Breast epithelium (tissue), 4 donors: ENCODE measurements at places on chromosomes 7 and 10. TPM values are rescaled to one million over a fixed set of nuclear protein-coding genes. Genes with fewer than 3 reads are reported as not detected.

- no peak overlapping the region for H3K4me3 ChIP-seq
- no peak overlapping the region for H3K27ac ChIP-seq
- H3K4me1 ChIP-seq, result no peaks in the 10 kb centered on the region
- H3K36me3 ChIP-seq, result no peaks in the 10 kb centered on the region
- H3K27me3 ChIP-seq, result no peaks in the 10 kb centered on the region
Measured at GRCh38 chr10:66550351-66550750, 375.5 kb upstream of the LRRTM3 start.

DNA sequence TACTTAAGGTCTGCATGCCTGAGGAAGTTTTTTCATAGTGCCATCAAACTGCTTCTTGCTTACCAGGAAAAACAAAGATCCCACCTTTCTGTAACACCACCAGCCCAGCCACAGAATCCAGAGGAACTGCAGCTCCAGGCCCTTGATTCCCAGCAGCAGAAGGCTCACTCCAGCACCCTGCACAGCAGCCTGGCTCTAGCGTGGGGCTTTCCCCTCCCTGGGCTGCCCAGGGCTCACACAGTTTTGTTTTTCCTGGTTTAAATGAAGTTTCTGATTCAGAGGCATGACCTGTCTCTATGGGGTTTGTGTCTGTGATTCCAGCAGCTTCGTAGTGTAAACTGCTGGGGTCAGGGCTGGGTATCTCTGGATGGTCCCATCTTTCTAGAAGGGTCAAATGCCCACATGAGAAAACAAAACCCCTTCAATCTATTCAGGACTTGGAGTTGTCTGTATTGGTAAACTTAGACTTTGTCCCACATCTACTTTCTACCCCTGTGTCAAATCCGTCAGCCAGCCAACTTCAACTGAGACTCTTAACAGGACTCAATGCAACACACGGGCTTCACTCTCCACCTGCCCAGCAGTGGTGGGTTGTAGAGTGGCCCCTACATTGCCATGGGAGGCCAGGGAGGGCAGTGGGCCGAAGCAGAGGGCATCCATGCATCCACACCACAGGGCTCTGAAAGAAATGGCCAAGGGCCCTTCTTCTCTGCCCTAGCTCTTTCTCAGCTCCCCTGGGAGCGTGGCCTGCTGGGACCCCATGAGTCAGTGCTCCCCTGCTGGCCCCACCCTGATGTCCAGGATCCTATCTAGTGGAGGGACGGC, 73.6 kb downstream of the ATXN7L1 start:
- no peaks in the 10 kb centered on the region for H3K36me3 ChIP-seq
- H3K27me3 ChIP-seq, result no peaks in the 10 kb centered on the region
- H3K4me3 ChIP-seq, result no peak overlapping the region
- DNase-seq, result no peak
- H3K27ac ChIP-seq, result no peak overlapping the region
- H3K4me1 ChIP-seq, result no peaks in the 10 kb centered on the region

DNA sequence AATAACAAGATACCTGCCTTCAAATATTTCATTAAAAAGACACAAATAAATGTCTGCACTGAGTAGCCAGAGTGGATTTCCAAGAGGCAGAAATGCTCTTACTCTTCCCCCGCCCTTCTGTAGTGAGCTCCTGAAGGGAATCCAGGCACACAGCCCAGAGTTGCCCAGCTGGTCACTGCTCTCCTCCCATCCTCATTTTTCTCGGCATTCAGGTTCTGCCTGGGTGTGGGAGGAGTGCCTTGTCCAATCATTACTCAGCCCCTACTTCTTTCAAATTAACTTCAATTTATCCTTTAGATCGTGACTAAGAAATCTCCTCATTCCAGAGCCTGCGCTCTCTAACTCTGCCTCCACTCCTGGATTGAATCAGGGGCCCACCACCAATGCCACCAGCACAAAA, 12.2 kb downstream of the CCDC6 start:
- no peaks in the 10 kb centered on the region for H3K27me3 ChIP-seq
- H3K4me1 ChIP-seq, result no peaks in the 10 kb centered on the region
- H3K4me3 ChIP-seq, result no peak overlapping the region
- peak; percentile 64 for DNase-seq
- no peaks in the 10 kb centered on the region for H3K36me3 ChIP-seq
- peak overlapping the region; percentile 61 for H3K27ac ChIP-seq

The RGR gene
- total RNA-seq, result 0.59 TPM

The TFR2 gene
- 0.48 TPM for total RNA-seq

The SEMA3C gene
- total RNA-seq, result 157 TPM

- no peaks in the 10 kb centered on the region for H3K36me3 ChIP-seq
- peaks cover 7% of the 10 kb centered on the region for H3K4me1 ChIP-seq
- DNase-seq, result peak; percentile 6
- peaks cover 2% of the 10 kb centered on the region for H3K27me3 ChIP-seq
- peak overlapping the region; percentile 20 for H3K27ac ChIP-seq
Measured at GRCh38 chr7:142797391-142798377, 26.9 kb downstream of the PRSS2 start.

The PPA1 gene
- total RNA-seq, result 86.9 TPM

The GTPBP10 gene
- 27.2 TPM for total RNA-seq

DNA sequence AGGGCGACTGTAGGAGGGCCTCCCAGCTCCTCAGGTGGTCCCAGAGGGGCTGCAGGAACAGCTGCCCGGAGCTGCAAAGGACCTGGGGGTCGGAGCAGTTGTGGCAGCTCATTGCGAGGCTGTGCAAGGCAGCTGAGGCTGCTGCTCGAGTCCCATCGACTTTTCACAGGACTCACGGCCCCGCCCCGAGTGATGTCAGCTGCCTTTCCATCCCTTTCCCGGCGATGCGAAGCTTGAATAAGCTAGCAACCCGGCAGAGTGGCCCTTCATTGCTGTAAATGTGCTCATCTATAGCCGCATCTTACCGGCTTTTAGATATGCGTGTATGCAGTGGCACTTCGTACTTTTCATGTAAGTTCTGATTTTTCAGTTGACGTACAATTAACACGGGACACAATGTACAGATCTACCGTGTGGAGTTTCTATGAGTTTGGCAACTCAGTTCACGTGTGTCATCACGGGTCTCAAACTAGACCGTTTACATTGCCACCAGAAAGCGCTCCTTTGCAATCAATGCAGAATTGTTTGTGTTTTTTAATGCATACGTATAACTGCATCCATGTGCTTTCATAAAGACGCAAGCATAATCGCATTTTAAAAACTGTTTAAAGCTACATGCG, at the start of gene CH25H:
CH25H (minus strand) TSS at position 137 of the 620 bp plus-strand sequence; CDS start at position 112, 25 bp downstream.
- peak within 1 kb of the TSS; percentile 92 for H3K27ac ChIP-seq
- no peaks in the 10 kb centered on the region for H3K36me3 ChIP-seq
- DNase-seq, result peak; percentile 64
- peak within 1 kb of the TSS; percentile 50 for H3K4me3 ChIP-seq
- H3K4me1 ChIP-seq, result no peaks in the 10 kb centered on the region
- peaks cover 10% of the 10 kb centered on the region for H3K27me3 ChIP-seq

DNA sequence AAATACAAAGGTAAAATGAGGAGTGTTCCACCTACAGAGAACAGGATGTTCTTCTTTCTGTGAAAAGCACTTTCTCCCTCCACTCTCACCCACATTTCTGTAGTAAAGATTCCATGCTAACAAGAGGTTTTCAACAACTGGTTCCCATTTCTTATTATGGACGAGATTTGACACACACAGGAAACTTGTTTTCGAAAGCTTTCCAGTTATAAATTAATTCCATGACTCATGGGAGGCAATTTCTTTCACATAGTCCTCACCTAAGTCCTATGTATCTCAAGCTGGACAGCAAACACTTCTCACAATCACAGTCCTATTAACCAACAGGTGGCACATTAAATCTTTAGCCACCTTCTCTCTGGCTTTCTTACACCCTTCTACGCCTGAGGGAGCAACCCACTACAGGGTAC, 24.5 kb downstream of the RAPGEF5 start:
- H3K36me3 ChIP-seq, result no peaks in the 10 kb centered on the region
- H3K4me3 ChIP-seq, result no peak overlapping the region
- no peak overlapping the region for H3K27ac ChIP-seq
- no peaks in the 10 kb centered on the region for H3K4me1 ChIP-seq
- no peaks in the 10 kb centered on the region for H3K27me3 ChIP-seq
- DNase-seq, result no peak

GRCh38 chr7:102093599-102094315, 192.9 kb upstream of the SH2B2 start:
- DNase-seq, result no peak
- no peak overlapping the region for H3K4me3 ChIP-seq
- H3K36me3 ChIP-seq, result no peaks in the 10 kb centered on the region
- H3K27ac ChIP-seq, result no peak overlapping the region
- H3K27me3 ChIP-seq, result no peaks in the 10 kb centered on the region

DNA sequence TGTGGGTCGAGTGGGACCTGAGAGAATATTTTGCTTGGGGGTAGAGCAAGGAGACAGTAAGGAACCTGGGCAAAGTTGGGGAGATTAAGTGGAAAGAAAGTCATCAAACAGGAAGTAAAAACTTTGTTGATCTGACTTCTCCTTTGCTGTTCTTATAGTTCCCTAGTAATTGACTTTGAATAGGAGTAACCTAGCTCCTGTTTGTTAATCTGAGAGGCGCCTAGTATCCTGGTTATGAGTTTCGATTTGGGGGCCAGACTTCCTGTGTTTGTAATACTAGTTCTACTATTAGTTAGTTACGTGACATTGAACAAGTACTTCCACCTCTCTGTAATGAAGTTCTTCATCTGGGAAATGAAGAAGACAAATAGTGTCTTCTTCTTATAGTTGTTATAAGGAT, 99.1 kb downstream of the ZNF365 start:
- H3K4me3 ChIP-seq, result no peak overlapping the region
- H3K27me3 ChIP-seq, result no peaks in the 10 kb centered on the region
- no peak overlapping the region for H3K27ac ChIP-seq
- H3K4me1 ChIP-seq, result no peaks in the 10 kb centered on the region

GRCh38 chr7:130673066-130673465, 4.5 kb upstream of the COPG2 start:
- DNase-seq, result no peak
- no peaks in the 10 kb centered on the region for H3K27me3 ChIP-seq
- no peaks in the 10 kb centered on the region for H3K36me3 ChIP-seq
- peak overlapping the region; percentile 13 for H3K27ac ChIP-seq
- H3K4me3 ChIP-seq, result no peak overlapping the region

DNA sequence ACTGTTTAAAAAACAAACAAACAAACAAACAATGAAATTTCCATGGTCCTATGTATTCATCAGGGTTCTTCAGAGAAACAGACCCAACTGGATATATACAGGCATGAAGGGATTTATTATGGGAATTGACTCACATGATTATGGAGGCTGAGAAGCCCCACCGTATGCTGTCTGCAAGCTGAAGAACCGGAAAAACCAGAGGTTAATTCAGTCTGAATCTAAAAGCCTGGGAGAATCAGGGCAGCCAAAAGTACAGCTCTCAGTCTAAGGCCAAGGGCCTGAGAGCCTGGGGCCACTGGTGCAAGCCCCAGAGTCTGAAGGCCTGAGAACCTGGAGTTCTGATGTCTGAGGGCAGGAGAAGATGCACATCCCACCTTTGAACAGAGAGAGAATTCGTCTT, 163.5 kb downstream of the MDFIC start:
- no peaks in the 10 kb centered on the region for H3K27me3 ChIP-seq
- H3K4me3 ChIP-seq, result no peak overlapping the region
- no peaks in the 10 kb centered on the region for H3K4me1 ChIP-seq
- no peak for DNase-seq
- H3K36me3 ChIP-seq, result no peaks in the 10 kb centered on the region
- no peak overlapping the region for H3K27ac ChIP-seq

DNA sequence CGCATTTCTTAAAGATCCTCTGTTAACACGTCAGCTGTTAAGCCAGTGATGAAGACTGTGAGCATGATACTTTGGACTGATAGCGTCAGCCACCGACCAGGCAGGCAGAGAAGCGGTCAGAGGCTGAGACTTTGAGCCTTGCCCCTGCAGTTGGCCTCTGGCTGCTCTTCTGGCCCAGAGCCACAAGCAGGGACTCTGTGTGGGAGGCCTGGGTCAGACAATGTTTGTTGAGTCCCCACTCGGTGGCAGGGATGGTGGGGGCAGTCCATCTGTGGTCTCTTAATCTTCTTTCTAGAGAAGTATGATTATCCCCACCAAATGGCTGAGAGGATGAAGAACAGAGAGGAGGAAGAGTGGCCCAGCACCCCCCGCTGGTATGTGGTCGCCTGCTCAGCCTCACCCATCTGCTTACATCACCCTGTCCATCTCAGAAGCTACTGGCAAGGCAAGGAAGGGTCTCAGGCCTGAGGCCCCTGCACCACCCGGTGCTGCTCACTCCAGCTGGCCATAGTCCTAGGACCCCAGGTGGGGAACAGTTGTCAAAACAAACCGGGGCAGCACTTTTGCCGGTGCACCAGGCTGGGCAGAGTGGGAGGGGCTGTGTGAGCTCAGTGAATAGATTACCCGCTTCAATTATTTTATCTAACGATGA, 202.9 kb downstream of the GRID1 start:
- no peaks in the 10 kb centered on the region for H3K4me1 ChIP-seq
- no peak overlapping the region for H3K4me3 ChIP-seq
- H3K27ac ChIP-seq, result no peak overlapping the region

- H3K4me3 ChIP-seq, result no peak overlapping the region
- H3K27me3 ChIP-seq, result no peaks in the 10 kb centered on the region
- H3K27ac ChIP-seq, result no peak overlapping the region
- no peaks in the 10 kb centered on the region for H3K36me3 ChIP-seq
Measured at GRCh38 chr7:128215281-128215680, 25.8 kb upstream of the LEP start.

DNA sequence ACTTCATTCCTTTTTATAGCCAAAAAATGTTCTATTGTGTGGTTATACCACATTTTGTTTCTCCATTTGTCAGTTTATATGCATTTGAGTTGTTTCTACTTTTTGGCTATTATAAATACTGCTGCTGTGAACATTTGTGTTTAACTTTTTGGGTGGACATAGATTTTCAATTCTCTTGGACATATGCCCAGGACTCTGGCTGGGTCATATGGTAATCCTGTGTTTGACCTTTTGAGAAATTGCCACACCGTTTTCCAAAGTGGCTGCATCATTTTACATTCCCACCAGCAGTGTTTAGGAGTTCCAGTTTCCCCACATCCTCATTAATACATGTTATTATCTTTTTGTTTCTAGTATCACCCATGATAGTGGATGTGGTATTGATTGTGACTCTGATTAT, 39.4 kb downstream of the CSGALNACT2 start:
- no peak overlapping the region for H3K27ac ChIP-seq
- H3K27me3 ChIP-seq, result no peaks in the 10 kb centered on the region
- peaks cover 5% of the 10 kb centered on the region for H3K36me3 ChIP-seq
- no peak for DNase-seq

- H3K27ac ChIP-seq, result no peak overlapping the region
- H3K4me1 ChIP-seq, result no peaks in the 10 kb centered on the region
- no peak for DNase-seq
- H3K4me3 ChIP-seq, result no peak overlapping the region
Measured at GRCh38 chr10:29772403-29772802, 137.6 kb upstream of the SVIL start.

GRCh38 chr10:128046156-128046952, 79.9 kb downstream of the MKI67 start:
- no peaks in the 10 kb centered on the region for H3K27me3 ChIP-seq
- no peaks in the 10 kb centered on the region for H3K36me3 ChIP-seq
- peak overlapping the region; percentile 92 for H3K27ac ChIP-seq
- DNase-seq, result no peak

DNA sequence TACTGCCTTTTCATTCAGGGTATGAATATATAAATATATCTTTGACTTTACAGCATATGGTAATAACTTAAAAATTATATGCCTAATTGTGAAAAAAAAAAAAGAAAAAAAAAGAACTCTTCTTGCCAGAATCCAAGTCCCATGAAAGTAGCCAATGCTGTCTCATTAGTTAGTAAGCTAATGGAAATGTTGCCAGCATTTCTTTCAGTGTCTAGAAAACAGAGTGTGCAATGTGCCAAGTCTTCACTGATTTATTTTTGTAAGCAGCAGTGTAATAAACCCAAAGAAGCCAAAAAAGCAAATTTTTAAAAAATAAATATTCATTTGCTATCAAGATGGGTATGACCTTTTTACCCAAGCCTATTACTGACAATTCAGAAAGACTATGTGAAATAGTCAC, 31.1 kb upstream of the LRRN3 start:
- no peak for DNase-seq
- H3K27ac ChIP-seq, result no peak overlapping the region
- no peak overlapping the region for H3K4me3 ChIP-seq
- H3K36me3 ChIP-seq, result no peaks in the 10 kb centered on the region
- H3K4me1 ChIP-seq, result no peaks in the 10 kb centered on the region
